ENCODE measurements at places on chromosomes 4 and X.

DNA sequence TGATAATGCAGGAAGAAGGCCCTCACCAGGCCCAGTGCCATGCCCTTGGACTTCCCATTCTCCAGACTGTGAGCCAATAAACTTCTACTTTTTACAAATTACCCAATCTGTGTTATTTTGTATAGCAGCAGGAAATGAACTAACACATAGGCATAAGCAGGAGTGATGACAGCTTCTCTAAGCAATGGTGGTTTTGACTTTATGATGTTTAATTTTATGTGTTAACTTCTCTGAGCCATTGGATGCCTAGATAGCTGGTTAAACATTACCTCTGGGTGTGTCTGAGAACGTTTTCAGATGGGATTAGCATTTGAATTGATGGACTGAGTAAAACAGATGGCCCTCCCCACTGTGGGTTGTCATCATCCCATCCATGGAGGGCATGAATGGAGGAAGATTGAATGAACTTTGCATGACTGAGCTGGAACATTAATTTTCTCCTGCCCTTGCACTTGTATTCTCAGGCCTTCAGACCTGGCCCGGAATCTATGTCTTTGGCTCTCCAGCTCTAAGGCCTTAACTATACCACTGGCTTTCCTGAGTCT lies 13.9 kb upstream of the PDLIM3 start:
- H3K27ac ChIP-seq, result no peak overlapping the region
- H3K4me1 ChIP-seq, result no peaks in the 10 kb centered on the region
- H3K27me3 ChIP-seq, result peaks cover 5% of the 10 kb centered on the region
- no peak for DNase-seq
- H3K36me3 ChIP-seq, result no peaks in the 10 kb centered on the region

- H3K27ac ChIP-seq, result no peak overlapping the region
- H3K36me3 ChIP-seq, result no peaks in the 10 kb centered on the region
- no peak for DNase-seq
- peaks cover 16% of the 10 kb centered on the region for H3K4me1 ChIP-seq
- peak overlapping the region; percentile 97 for H3K4me3 ChIP-seq
Measured at GRCh38 chr4:127782025-127782274, 172 bp upstream of the HSPA4L start.

DNA sequence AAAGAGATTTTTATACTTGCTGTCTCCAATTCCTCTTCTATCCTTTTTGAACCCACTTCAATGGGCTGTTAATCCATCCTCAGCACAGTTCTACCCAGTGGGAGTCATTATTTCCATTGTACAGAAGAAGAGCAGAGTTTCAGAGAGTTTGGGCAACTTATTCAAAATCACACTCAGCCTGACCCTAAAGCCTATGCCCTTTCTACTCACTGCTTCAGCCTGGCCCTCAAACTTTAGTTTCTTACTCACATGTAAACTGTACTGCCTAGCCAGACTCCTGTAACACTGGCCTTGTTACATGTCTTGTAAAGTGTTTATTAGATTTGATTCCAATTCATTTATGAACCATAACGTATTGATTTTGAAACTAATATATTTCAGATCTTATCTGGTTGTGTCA lies 25.1 kb upstream of the USO1 start:
- DNase-seq, result no peak
- no peaks in the 10 kb centered on the region for H3K36me3 ChIP-seq
- peak overlapping the region; percentile 94 for H3K27ac ChIP-seq

DNA sequence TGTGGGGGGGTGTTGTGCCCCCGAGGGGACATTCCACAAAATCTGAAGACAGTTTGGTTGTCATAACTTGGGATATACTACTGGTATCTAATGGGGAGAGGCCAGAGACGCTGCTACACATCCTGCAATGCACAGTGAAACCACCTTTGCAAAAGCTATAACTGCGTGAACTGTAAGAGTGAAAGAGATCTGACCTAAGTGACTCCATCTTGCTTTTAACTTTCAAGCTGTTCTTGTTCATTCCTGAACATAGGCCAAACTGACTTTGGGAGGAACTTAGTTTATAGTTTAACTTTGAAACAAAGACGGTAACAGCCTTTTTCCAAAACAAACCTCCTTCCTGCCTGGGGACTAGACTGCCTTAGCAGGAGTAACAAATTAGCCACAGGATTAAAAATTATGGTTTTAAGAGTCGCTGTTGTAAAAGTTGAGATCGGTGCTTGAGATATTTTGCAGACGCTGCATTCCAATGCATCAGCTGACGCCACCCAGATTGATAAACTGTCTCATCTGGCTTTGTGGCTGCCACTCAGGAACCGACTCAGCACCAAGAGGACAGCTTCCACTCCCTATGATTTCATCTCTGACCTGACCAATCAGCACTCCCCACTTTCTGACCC lies 70.9 kb downstream of the ATXN3L start:
- H3K4me3 ChIP-seq, result no peak overlapping the region
- no peak overlapping the region for H3K27ac ChIP-seq
- peaks cover 2% of the 10 kb centered on the region for H3K4me1 ChIP-seq
- H3K27me3 ChIP-seq, result no peaks in the 10 kb centered on the region

DNA sequence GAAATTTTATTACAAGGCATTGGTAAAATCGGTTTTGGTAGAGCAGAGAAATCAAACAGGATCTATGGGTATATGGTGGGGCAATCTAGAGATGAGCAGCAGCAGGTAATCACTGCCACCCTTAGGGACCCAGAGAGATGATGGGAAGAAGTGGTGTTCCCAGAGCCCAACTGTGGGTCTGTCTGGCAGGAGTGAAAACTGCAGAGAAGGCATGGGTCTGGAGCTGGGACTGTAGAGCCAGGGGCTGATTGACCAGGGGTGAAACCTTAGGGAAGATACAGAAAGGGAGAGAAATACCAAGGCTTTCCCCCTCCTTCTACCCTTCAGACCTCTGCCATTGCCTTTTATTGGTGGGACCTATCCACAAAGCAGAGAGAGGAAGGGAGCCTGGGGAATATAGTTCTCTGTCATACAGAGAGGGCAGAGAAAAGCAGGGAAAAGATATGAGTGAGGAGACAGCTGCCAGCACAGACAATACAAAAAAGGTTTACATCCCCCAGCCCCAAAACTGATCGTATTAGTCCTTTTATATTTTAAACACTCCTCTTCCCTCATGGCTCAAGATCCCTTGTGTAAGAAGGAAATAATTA lies 28.7 kb downstream of the PDLIM5 start:
- no peak overlapping the region for H3K4me3 ChIP-seq
- no peak for DNase-seq
- no peaks in the 10 kb centered on the region for H3K36me3 ChIP-seq
- H3K27ac ChIP-seq, result peak overlapping the region; percentile 39

- H3K4me3 ChIP-seq, result no peak overlapping the region
- no peaks in the 10 kb centered on the region for H3K27me3 ChIP-seq
- peaks cover 11% of the 10 kb centered on the region for H3K4me1 ChIP-seq
- H3K27ac ChIP-seq, result no peak overlapping the region
- no peak for DNase-seq
Measured at GRCh38 chrX:39201305-39201990, 400.2 kb downstream of the MID1IP1 start.

All from T-helper 17 cell (primary cell).